SK-N-SH treated with all-trans-retinoic acid at 6 μM for 48 hours (cell line): ENCODE measurements at places on chromosomes 3 and 15.

DNA sequence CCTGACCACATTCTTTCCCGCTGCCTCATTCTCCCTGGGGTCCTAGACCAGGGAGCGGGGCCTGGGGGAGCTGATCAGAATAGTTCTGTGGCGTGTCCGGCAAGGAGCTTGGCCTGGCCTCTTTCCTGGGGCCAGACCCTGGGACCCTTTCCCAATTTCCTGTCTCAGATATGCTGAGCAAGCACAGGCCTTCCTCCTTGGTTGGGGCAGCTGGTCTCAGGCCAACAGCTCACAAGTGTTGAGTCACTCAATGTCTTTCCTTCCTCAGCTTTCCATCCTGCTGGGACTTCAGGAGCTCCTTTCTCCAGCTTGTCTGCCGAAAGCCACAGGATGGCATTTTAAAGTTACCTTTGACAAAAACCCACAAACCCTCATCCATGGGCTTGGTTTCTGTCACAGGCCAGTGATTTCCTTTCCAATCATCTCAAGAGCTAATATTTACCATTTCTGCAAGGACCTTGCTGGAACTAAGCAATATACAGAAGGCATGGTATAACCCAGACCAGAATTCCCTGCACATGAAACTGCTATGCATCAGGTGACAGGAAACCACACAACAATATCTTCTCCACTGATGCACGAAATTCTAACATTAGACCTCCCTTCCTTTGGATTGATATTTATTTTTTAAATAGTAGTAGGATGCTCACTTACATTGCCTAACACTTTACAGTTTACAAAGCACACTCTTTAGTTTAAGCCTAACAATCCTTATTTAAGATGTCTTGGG, 19.5 kb upstream of the TIMP4 start:
- ATAC-seq = no peak

- ATAC-seq = peak; percentile 37
These were observed 151.4 kb downstream of the IGF1R start for GRCh38 chr15:98799461-98800390.

GRCh38 chr3:137062250-137062649, 104.5 kb downstream of the IL20RB start:
- ATAC-seq = no peak

DNA sequence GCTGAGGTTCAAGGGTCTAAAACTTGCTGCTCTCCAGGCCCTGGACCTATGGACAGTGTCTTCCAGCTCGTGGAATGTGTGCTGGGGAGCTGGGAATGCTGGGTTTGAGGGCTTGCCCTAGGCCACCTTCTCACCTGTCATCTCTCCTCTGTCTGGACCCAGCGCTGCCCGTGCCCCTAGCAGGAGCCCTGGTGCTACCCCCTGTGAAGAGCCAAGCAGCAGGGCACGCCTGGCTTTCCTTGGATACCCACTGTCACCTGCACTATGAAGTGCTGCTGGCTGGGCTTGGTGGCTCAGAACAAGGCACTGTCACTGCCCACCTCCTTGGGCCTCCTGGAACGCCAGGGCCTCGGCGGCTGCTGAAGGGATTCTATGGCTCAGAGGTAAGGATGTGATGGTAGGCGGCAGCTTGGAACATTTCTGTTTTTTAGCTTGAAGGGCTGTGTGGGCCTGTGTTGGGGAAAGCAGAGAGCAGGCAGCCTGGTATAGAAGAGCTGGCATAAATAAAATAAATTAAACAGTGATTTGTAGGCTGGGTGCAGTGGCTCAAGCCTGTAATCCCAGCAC, 5.1 kb downstream of the CHRD start:
- no peak for ATAC-seq

DNA sequence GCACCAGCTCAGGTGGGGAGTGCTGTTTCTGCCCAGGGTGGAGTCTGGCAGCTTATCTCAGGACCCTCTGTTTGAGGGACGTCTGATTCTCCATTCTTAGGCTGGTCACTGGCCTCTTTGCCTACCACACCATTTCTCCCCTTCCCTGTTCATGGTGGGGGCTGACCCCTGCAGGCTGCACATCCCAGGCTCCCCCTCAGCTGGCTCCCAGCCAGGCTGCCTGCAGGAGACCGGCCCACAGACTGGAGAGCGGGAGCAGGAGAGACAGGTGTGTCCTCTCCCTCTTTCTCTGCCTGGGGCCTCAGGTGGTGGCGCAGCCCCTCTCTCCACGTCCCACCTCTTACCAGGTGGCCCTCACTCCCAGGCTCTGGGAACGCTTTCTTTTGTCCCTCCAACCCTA, 60.8 kb downstream of the RAB11A start:
- ATAC-seq = no peak

DNA sequence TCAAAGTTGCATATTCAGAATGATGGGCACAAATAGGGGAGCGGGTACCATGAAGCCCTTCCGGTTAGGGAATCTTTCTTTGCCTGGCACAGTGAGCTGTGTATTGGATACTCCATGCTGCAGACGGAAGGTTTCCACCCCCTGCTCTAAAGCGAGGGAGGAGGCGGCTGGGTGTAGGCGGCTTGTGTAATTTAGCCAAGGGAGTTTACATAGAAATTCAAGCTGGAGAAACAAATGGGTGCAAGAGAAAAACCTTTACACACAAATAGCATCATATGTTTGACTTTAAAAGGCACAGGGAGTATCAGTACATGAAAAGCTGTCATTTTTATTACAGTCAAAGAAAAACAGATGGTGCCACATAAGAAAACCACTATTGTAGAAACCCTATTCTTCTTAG, 59.3 kb upstream of the ADCY5 start:
- no peak for ATAC-seq

DNA sequence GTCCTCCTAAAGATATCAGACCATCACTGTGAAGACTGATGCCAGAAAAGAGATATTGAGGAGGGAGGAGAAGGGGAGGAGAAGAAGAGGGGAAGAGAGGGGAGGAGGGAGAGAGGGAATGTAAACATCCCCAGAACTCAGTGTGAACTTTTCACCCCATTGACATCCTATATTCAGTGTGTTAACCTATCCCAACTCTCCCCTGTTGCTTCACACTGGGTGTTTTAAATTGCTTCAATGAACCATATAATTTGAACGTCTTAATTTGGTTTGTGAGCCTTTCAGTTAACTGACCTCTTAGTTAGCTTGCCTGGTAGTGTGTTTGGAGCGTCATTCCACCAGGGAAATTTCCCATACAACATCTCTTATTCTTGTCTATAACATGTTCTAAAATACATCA, 29.8 kb upstream of the PTPRG start:
- ATAC-seq = no peak

- ATAC-seq = peak; percentile 23; the same call in 2 of the 3 replicates
These were observed 27.1 kb downstream of the LRIG1 start for GRCh38 chr3:66473692-66474091.

DNA sequence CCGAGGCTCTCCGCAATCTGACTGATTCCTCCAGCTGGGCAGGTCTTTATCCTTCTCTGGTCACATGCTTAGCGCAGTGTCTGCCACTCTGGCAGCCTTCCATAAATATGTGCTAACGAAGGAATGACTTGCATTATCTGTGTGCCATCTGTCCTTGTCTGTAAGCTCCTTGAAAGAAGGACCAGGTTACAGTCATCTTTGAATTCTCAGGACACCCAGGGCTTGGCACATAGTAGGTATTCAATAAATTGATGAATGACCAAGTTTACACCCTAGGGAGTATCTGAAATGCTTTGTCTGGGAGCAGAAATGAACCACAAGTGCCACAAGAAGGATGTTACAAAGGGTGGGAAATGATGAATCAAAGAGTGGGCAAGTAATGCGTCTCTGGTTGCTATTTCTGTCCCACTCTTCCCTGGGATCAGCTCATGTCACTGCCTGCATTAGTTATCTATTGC, 16.5 kb upstream of the FAM3D start:
- no peak for ATAC-seq

GRCh38 chr3:150174179-150174578, 203.5 kb upstream of the PFN2 start:
- no peak for ATAC-seq

GRCh38 chr15:82943176-82943575, 9.3 kb downstream of the HOMER2 start:
- ATAC-seq = no peak

GRCh38 chr15:25481208-25481859, 42.5 kb upstream of the UBE3A start:
- ATAC-seq = no peak

GRCh38 chr15:31236184-31237042, 90.2 kb upstream of the KLF13 start:
- ATAC-seq = peak; percentile 96

DNA sequence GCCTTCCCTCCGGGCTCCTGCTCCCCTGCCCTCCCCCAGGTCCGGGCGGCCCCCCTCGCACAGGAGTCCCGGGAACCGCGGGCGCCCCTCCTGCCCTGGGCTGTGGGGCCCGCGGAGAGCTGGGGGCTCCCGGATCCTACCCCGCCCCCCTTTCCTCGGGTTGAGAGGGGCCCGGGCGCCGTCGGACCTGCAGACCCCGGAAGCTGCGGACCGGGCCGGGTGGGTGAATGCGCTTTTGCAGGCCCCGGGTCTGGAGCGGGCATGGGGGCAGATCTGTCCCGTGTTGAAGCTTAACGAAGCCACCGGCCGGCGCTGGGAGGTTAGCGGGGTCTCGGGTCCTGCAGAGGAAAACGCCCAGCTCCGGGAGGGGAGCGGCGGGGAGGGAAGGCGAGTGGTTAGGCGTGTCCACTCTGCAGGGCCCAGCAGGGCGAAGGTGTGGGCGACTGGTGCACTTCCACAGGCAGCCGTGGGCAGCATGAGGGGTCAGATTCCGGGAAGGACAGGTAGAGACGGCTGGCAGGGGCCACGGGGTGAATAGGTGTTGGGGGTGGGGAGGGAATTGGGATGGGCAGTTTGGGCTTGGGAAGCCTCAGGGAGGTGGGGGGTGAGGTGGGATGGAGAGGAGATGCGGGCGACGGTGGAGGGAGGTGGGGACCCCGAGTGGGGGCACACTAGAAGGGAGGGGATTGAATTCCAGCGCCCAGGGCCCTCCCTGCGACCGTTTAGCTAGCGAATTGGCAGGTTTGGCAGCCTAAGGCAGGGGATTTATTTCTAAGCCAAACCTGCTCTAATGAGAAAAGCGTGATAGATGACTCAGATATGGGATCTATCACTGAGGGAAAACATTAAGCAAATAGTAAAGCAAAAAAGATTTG, 635 bp downstream of the CD276 start:
- peak; percentile 24 for ATAC-seq

DNA sequence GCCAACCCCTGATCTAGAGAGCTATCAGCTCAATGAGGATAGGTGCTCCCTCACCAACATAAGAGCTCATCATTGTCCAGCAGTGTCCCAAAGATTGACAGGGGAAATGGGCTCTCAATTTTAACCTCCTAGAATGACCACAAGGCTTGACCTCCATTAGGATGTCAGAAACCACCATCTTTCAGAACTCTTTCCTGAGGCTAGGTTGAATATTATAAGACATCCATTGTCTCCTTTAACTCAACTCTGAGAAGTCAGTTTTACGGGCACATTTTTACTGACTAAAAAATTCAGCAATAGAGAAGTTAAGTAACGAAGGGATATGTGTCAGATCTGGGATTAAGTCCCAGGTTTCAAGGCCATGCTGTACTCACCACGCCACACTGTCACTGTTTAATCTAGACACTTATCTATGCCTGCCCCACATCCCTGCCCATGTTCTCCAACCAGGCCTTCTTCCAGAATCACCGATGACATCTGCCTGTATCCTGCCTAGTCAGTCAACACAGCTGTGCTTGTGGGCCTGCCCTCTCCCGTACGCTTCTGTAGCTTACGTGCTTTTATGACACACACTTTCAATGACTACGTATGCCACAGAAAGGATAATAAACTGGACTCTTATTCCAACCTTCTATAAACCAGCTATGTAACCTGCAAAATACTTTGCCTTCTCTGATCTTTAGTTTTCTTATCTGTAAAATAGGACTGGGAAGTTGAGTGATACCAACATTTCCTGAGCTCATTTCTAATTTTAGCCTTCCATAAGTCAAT, 17.1 kb upstream of the MUC13 start:
- peak; percentile 37; the same call in 2 of the 3 replicates for ATAC-seq

- no peak for ATAC-seq
These were observed 567.2 kb downstream of the FOXP1 start for GRCh38 chr3:71016178-71016845.

DNA sequence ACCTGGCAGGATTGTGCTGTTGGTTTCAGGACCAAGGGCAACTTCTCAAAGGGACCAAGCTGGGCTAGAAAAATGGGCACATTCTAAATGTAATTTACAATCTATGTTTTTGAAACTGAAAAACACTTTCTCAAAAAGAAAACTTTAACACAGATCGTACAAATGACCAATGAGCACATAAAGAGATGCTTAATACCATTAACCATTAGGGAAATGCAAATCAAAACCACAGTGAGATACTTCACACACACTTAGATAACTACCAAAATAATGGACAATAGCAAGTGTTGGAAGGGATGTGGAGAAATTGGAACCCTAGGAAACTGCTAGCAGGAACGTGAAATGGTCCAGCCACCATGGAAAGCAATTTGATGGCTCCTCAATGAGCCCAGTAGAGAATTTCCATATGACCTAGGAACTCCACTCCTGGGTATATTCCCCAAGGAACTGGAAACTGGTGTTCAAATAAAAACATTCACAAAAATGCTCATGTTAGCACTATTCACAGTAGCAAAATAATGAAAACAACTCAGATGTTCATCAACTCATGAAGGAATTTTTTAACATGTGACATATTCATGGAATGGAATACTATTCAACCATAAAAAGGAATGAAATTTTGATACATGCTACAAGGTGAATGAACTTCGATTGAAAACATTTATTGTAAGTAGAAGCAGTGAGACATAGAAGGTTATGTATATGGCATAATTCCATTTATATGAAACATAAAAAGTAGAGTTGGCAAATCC, 288.3 kb upstream of the NR2F2 start:
- ATAC-seq = no peak

- no peak for ATAC-seq
These were observed 30.9 kb downstream of the UBE2E1 start for GRCh38 chr3:23836536-23837230.

- ATAC-seq = no peak
These were observed 1134.2 kb downstream of the ROBO1 start for GRCh38 chr3:78633626-78634025.

GRCh38 chr15:85954586-85954985, 125.1 kb upstream of the AGBL1 start:
- no peak for ATAC-seq

- peak; percentile 70; the same call in 2 of the 3 replicates for ATAC-seq
These were observed 309.8 kb downstream of the GBE1 start for GRCh38 chr3:81451611-81452010.

GRCh38 chr3:54960701-54961100, 32.8 kb upstream of the LRTM1 start:
- ATAC-seq = no peak

- ATAC-seq = peak; percentile 88
These were observed 19.6 kb upstream of the TASOR start for GRCh38 chr3:56702490-56703315.

DNA sequence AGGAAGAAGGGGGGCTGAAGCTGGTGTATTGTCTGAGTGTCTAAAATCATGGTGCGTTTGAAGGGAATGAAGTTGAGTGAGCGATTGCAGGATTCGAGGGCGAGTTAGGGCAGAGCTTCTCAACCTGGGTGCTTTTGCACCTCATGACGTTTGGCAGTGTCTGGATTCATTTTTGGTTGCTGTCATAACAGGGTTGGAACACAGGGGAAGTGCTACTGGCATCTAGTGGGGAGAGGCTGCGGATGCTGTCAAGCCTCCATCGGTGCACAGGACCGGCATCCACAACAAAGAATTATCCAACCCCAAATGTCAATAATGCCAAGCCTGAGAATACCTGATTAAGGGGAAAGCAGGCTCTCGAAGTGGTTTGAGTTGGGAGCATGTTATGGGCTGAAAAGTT, 120.0 kb downstream of the SLCO3A1 start:
- ATAC-seq = peak; percentile 56; the same call in 1 of the 3 replicates
